Activated CD4-positive, alpha-beta T cell treated with anti-CD3 and anti-CD28 coated beads, Interleukin-2, amount 50 U/mL, for 1 hour (primary cell): ENCODE measurements at places on chromosomes 3 and 15.

DNA sequence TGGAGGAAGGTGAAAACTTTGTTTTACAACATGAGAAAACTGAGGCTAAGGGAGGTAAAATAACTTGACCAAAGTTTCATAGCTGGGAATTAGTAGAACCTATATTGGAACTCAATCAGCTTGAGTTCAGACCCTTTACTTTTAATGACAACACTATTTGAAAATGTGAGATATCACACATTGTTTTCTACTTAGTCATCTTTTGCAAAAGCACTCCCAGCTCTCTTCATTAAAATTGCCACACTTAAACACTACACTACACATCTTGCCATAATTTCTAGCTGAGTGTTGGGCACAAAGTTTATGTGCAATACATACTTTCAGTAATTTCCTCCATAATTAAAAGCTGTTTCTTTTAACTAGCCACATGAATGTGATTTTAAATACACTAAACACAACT, 230.4 kb upstream of the DCBLD2 start:
- no peak for DNase-seq

- no peak for DNase-seq
Measured at GRCh38 chr3:54882129-54882833, 45.6 kb downstream of the LRTM1 start.

GRCh38 chr15:41695750-41696436, 35.7 kb downstream of the MGA start:
- DNase-seq = peak; percentile 34

GRCh38 chr15:70559265-70560239, 203.8 kb downstream of the UACA start:
- peak; percentile 64 for DNase-seq

- no peak for DNase-seq
Measured at GRCh38 chr3:15726043-15726442, 71.7 kb downstream of the ANKRD28 start.

DNA sequence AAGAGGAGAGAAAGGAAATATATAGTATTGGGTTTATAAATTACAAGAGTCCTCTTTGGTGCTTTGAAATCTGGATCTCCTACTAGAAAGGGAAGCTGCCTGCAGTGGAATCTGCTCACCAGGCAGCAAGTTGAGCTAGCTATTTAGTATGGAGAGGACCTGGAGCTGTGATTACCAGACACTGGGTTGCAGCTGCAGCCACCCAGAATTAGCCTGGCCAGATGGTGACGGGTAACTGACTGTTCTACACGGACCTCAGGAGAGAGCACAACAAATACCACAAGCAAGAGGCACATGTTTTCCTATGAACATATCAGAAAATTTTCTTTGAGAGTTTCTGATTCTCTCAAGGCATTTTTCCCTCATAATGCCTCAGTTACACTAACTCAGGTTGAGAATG, 46.5 kb downstream of the SYNPR start:
- DNase-seq = no peak

DNA sequence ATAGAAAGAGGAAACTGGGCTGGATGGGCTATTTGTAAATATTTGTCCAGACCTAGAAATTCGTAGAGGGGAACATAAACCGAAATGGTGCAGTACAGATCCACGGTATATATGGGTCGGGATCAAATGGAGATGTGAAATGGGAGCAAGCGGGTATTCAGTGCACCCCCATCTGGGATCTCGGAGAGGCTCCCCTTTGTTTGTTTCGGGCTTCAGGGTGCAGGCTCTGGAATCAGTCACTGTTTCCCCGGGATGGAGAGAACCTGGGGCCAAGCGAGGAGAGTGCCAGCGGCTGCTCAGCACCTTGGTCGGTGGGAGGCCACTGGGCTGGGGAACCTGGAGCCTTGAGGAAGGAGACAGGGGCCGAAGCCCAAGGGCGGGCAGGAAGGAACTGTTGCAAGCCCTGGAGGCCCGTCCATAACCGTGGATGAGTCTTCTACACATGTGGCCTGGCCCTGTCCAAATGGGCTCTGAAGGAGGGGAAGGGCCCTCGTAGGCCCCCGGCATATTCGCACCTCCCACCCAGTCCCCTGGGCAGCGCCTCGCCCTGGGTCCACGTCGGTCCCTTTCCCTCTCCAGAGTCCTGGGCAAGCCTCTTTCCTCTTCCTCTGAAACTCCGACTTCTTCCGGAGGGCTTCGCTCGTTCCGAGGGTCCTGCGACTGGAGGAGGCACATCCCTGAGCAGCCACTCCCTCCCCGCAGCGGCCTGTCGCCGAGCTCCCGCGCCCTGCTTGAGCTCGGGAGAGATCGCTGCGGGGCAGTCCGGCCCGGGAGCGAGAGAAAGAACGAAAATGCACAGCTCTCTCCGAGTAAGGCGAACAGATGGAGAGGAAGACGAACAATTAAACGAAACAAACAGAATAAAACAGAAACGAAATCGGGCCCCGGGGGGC, 3.0 kb downstream of the ISL2 start:
- DNase-seq = no peak

DNA sequence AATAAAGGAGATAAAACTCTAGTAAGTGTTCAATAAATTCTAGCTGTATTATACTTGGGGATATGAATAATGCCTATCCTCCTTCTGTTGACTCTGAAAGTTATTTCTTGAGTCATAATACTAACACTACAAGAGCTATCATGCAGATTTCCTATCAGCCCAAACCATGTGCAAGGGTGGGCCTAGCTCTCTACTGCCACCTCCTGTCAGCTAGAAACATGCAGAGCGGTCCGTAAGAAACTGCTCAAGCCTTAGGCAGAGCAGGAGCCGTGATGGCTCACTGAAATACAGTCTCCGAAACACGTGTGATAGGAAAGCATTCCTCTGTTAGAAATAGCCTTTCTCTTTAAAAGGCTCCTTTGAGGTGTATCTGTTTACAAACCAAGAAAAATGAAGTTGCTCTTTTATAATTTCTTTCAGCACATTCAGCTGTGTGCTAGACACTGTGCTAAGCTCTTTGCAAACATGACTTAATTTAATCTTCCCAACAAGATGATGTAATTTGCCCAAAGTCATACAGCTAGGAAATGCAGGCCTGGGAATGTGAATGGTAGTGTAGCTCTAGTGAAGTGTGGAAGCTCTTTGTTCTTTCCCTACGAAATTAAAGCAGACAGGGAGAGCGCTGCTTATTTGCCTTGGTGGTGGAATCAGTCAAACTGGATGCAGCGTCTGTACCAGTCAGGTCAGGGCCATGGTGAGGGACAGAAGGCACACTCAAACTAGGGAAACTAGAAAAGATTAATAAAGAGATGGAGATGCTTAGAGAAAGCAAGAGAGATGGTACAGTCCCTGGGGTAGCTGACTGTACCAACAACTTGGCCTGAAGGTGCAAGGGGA, 43.1 kb downstream of the MTHFS start:
- peak; percentile 51 for DNase-seq

GRCh38 chr15:34696506-34696905, 58.3 kb downstream of the GJD2 start:
- no peak for DNase-seq

GRCh38 chr15:81189583-81190283, 6.9 kb upstream of the IL16 start:
- no peak for DNase-seq

DNA sequence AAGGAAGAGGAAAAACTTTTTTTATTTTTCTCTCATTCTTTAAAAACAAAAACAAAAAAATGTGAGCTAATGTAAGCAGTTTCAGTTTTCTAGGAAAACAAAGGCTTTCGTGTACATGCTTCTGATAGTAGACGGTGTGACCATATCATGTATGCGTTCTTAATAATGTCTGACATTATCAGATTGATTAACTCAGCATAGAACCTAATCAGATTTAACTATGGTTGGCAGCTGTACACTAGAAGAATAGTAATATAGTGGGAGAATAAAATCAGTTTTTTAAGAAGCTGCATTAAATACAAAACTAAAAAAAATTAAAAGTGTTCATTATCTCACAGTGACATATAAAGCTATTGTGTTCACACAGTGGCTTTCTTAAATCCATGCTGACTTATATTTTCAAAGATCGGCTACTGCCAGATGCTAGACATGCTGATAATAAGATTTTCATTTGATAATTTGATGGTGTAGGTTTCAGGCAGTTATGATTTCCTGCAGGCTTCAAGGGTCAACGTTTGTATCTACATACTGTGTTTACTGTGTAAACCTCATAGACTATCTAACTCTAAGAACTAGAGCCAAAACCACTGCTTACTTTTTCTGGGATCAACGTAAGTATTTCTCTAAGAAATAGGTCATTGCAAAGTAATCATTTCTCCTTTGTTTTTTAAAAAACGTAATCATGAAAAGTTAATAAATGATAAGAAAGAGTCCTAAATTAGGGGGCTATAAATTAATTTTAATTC, 74.0 kb downstream of the UBE2E2 start:
- no peak for DNase-seq

DNA sequence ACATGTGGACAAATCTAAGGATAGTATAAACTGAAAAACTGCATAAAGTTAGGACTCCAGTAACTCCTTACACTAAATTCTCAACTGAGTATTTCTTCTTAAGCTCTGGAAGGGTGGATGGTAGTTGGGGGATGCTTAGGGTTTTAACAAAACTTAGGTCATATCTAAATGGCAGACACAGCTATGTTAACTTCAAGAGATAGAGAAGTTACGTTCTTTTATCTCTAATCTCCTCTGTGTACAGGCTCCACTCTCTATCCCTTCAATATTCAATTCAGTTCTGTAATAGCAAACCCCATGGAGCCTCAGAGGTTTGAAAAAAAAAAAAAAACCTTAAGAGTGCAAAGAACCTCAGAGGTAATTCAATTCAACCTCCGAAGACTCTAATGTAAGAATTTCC, 3.1 kb downstream of the CMTM6 start:
- no peak for DNase-seq

DNA sequence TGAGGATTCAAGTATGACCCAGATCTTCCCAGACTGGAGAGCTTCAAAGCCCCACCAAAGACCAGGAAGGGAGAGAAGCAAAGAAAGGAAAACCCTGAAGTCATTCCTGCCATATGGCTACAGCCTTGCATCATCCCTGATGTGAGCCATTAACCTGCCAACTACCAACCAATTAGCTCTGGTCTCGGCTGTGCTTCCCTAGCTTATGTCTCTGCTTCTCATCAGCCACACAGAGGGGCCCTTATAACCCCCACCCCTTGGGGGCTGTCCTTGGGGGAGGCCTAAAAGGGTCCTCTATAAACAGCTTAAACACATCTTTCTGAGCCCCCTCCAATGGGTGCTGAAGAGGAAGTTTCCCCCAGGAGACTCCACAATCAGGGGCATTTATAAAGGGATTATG, 52.8 kb downstream of the NOX5 start:
- DNase-seq = no peak

- DNase-seq = no peak
Measured at GRCh38 chr3:186920301-186920700, 10.0 kb upstream of the ST6GAL1 start.
